ENCODE measurements at places on chromosomes 11 and 22.

- no peak for DNase-seq
Measured at GRCh38 chr11:78291503-78292108, 102.9 kb downstream of the USP35 start.

DNA sequence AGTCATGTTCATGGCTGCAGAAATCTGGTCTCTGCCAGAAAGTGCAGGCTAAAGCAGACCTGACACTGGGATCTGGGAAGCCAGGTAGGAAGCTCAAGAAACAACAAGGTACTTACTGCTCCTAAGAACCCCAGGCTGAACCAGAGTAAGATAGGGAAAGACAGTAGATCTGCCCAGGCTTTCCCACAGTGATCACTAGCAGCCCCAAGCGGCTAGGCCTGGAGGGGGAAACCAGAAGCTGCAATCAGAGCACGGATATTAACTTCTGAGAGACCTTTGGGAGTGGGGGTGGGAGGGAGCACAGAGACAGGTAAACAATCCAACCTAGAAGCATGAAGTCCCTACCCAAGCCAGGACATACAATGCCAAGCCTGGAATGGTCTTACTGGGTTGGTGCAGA, 135.2 kb upstream of the C11orf58 start:
- no peak for DNase-seq

- DNase-seq: no peak
Measured at GRCh38 chr11:72321381-72321996, 77.5 kb upstream of the PHOX2A start.

DNA sequence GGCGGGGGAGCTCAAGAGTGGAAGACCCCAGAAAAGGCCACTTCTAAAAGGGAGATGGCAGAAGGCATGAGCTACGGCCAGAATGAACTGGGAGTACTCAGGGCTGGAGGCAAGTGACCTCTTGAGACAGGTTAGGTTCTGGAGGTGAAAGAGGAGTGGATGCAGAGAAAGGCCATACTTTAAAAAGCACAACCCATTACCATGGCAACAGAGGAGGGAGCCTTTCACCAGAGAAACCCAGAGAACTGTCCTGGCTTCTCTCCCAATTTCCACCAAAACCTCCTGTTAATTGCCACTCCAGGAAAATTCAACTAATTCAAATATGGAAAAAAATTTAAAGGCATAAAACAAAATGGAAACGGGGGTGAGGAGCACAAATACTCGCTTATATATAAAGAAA, 15.8 kb downstream of the A4GALT start:
- no peak for DNase-seq

GRCh38 chr22:37777122-37777687, 30.5 kb upstream of the GCAT start:
- no peak for DNase-seq

DNA sequence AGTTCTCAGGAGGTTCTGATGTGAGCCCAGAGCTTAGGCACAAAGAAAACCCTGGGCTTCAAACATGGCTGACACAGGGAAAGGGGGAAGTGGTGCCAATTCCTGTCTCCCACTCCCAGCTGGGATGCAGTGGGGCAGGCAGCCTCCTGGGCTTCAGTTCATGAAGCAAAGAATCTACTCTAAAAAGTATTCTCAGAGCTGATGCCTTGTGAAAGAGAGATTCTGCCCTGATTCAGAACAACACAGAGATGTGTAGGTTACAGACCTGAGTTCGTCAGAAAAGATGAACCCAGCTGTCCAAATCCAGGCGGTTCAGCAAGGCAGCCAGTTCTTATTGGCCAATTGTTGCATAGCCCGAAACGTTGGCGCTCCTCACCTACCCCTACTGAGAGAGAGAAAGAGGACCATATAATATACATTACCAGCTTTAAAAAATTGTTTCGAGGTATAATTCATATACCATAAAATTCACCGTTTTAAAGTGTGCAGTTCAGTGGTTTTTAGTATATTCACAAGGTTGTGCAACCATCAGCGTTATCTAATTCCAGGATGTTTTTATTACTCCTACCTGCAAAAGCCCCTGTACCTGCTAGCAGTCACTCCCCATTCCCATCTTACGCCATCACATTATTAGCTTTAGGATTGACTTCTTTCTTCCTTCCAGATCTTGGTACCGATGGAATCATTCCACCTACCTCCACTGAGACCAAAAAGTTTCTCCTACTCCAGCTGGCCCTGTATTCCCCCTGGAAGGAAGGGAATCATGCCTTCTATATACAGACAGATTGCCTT, 7.2 kb upstream of the TLCD5 start:
- no peak for DNase-seq

DNA sequence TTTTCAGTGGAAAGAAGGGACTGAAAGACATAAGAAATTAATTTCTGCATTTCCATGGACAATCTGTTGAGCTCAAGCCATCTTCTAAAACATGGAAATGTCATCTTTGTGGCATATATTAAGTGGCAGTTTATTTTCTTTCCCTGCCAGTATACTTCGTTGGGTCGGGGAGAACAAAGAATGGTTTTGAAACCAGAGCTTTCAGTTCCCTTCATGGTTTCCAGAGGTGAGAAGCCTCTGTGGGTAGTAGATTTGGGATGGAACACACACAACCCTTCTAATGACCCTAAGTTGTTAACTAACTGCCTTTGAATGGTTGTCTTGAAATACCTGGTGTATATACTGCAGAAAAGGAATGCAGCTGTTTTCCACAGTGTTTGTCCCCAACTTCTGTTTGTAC, 17.6 kb upstream of the GAS2L1 start:
- DNase-seq: no peak

- no peak for DNase-seq
Measured at GRCh38 chr11:62439785-62440602, 21.2 kb downstream of the SCGB1A1 start.

DNA sequence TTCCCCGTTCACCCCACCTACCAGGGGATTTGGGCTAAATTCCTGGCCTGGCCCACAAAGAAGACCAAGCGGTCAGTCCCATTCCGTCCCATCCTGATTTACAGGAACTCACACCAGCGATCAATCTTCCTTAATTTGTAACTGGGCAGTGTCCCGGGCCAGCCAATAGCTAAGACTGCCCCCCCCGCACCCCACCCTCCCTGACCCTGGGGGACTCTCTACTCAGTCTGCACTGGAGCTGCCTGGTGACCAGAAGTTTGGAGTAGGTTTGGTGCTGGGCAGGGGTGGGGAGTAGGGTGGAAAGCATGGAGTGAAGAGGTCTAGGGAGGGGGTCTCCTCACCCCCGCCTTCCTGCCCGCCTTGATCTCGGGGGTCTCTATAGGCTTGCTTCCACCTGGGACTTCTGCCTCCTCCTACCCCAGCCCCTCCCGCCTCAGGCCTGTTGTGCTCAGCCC, at the start of gene SERPING1:
Gene SERPING1, plus strand, starts transcription at position 225 of the 455 bp plus-strand sequence. CDS start 586 bp downstream, outside the sequence.
- DNase-seq: no peak

DNA sequence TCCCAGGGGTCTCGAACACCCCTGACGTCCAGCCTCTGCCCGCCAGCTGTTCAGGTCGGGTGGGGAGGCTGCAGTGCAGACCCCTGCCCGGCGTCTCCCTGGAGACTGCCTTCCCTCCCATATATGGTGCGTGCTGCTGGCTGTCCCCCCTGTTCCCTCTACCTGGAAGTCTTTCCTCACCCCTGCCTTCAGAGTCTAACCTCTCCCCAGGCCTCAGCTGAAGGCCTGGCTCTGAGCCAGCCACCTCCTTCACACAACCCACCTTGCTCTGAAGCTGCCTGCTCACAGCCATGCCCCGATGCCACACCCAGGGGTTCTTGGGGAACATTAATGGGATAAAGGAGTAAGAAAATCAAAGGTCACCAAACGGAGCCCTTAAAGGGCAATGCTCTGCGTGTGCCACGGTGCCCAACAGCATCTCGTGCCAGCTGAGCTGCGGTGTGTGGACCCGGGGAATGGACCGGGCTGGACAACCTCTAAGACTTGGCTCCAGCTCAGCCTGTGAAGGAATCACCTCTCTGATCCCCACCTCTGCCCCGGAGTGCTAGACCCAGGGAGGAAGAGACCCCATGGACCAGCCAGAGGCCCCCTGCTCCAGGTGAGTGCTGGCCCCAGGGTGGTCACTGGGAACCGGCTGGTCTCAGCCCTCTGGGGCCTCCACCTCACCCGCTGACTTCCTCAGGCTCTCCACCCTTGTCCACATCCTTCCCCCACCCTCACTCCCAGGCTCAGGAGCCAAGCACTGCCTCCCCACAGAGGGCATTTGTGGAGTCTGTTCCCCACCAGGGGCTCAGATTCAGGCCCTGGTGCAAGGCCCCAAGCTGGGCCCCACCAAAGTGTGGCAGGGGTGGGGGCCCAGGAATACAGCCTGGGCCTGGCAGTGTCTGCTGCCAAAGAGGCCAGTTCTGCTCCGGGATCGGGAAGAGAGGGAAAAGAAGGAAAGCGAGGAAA, at the start of gene NLRP6:
Gene NLRP6, plus strand, starts transcription at position 407 of the 951 bp plus-strand sequence. Its CDS starts 163 bp downstream, at position 570.
- no peak for DNase-seq

GRCh38 chr22:48888466-48889208, 939.0 kb downstream of the BRD1 start:
- no peak for DNase-seq

DNA sequence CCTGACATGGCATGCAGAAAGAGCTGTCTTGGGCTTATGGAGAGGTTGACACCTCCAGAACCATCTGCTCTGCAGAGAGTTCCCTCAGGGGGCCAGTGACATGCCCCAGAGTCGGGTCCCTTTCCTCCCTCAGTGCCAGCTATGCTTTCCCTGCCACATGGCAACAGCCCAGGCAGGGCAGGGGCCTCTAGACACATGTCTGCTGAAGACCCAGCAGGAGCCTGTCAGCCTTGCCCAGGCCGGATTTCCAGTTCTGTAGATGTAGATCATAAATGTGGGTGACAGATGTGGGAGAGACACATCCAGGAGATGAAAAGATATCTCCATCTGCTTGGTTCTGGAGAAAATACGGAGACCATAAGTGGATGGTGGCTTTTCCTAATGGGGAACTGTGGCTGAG, 25.5 kb downstream of the NAV2 start:
- no peak for DNase-seq

DNA sequence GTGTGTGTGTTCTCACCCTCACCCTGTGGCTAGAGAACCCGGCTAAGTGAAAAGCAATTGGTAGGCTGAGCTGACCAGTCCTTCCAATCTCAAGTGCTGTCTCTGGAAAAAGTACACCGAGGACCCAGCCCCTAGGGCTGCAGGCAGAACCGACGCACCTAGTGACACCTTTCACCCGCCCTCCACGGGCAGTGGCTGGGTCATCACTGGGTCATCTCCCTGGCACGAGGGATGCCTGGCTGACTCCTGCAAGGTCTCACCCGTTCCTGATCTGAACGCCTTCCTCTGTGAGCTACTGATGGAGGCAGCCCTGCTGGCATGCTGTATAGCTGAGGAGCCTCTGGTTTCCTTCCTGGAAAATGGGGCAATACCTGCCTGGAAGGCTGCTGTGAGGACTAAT, 311.5 kb downstream of the NTM start:
- DNase-seq: no peak

- DNase-seq: no peak
Measured at GRCh38 chr11:69263736-69264052, 30.3 kb upstream of the MYEOV start.

GRCh38 chr11:115219376-115219775, 284.8 kb downstream of the CADM1 start:
- no peak for DNase-seq

DNA sequence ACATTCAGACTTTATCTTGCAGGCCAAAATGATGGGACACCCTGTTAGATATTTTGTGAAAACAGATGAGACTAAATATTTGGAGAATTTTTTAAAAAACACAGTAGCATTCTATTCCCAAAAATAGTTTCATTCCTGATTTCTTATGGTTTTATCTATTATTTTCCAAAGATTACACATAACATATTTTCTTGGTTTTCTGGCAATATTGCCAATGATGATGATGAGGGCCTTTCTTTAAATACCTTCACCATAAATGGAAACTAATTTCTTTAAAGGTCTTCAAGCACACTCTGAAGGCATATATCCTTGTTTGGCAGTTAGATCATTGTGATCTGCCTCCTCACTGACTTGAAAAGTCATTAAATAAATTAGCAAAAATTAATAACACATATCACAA, 522.3 kb upstream of the LUZP2 start:
- no peak for DNase-seq

- DNase-seq: no peak
Measured at GRCh38 chr11:72618803-72619202, 55.4 kb downstream of the PDE2A start.

DNA sequence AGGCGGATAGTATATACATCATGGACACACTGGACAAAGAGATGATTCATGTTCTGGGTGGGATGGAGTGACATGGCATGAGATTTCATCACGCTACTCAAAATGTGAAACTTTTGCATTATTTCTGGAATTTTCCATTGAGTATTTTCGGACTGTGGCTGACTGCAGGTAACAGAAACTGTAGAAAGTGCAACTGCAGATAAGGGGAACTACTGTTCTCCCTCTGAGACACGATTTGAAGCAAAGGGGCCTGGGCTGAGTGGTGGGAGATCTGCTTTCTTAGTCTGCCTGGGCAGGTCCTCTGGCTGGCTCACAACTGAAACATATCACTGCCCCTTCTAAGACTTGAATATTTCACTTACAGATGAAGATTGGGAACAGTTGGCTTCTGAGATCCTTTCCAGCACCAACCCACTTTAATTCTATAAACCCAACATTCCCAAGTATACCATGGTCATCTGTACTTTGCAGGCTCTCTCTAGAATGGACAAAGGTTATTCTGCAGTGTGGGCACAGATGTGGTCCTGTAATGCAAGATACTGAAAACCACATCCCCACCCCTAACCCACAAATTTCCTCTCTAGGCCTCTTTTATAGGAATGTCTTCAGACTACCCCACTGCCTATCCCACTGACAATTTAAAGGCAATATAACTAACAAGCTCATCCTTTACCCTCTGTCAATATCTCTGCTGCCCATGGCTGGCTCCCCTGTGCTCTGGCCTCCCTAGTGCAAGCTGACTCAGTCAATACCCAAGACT, 121.1 kb downstream of the KCNC1 start:
- no peak for DNase-seq

DNA sequence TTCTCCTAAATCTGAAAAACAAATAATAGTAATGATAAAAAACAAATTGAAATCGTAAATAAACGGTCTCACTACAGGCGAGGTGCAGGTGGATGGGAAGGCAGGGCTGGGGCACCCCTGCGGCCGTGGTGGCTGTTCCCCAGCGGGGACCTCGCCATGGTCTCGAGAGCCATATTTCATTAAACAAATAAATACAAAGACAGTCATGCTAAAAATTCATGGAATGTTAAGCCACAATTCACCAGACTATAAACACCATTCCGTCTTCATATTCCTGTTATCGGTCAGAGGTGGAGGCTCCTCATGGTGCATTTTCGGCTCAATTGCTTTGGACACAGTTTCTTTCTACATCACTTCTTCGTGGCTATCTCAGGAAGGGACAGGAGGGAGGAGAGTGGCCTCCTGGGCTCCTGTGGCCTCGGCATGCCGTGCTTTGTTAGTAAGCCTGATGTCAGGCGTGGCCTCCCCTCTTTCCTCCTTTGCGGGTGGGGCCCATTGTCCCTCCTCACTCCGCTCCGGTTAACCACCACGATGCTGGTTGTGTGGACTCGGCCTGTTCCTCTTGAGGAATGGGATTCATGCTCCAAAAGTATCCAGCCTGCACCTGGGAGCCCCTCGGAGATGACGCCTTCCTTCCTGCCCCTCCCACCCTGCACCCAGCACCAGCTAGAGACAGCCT, 16.1 kb upstream of the BRSK2 start:
- no peak for DNase-seq

GRCh38 chr11:12409621-12410005, 32.2 kb downstream of the PARVA start:
- no peak for DNase-seq
